ENCODE measurements at places on chromosomes 4 and X.
A peak's percentile ranks its signal among the peaks of the same experiment; 100 is the strongest.

DNA sequence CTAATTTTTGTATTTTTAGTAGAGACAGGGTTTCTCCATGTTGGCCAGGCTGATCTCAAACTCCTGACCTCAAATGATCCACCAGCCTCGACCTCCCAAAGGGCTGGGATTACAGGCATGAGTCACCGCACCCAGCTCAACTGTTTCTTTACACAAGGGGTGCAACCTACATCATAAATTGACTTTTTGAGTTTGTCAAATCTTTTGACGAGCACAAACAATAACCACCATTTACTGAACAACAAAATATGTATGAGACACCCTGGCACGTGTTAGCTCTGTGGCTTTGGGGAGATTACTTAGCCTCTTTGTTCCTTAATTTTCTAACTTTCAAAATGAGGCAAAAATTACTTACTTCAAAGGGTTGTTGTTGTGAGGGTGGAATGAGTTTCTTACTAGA is 23.5 kb upstream of the SLC34A2 start:
- no peak for DNase-seq

- peak; percentile 44 for DNase-seq
These were observed at the start of gene TRMT2B for GRCh38 chrX:101051549-101052302. Gene TRMT2B, minus strand, starts transcription at chrX:101052111. Its CDS starts 9,822 bp downstream, at chrX:101042289.

GRCh38 chr4:112927544-112927943 is 121.9 kb upstream of the ANK2 start:
- DNase-seq: no peak

DNA sequence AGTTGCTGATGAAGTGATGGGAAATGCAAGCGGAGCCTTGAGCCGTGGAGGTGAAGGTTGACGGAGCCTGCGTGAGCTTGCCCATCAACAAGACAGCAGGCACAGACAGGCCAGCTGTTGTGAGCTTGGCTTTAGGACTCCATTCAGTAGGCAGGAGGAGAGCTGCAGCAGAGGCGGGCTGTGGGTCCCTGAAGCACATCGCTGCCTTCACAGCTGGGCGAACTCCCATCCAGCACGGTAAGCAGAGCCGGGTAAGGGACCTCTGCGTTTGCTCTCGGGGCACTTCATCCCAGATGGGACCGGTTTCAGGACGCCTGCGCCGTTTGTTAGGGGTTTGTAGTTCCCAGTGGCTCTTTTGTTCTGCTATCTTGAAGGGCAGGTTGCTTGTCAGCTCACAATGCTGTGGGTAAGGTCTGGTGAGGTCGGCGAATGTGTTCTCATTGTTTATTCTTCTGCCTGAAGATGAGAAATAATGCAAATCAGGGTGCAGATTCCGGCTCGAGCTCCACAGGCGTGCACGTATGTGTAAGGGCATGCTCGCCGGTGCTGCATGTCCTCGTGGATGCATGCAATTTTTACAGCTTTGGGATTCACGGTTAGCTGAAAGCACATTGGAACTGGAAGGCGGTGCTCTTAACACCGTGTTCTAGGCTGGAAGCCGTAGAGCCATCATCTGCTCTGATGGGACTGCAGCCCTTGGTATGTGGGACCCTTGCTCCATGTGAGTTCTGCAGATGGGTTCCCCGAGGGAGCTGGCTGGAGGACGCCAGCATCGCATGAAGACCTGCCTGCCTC is 54.6 kb upstream of the CLDN34 start:
- DNase-seq: no peak

DNA sequence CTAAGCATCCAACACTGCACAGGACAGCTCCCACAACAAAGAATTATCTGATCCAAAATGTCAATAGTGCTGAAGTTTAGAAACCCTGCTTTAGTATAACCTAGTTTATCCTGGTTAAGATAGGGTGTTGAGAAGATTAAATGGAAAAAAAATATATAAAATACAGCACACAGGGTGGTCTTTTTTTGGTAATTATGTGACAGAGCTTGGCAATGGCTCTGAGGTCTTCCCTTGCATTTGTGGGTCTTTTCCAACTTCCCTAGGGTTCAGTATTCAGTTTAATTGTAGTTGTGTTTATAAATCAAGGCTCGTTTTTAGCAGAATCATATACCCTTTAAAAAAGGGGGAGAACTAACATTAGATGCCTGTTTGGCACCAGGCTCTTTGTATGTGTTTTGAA is 36.6 kb downstream of the REPS2 start:
- DNase-seq: no peak

- DNase-seq: no peak
These were observed 35.7 kb downstream of the HAND2 start for GRCh38 chr4:173494013-173494970.

DNA sequence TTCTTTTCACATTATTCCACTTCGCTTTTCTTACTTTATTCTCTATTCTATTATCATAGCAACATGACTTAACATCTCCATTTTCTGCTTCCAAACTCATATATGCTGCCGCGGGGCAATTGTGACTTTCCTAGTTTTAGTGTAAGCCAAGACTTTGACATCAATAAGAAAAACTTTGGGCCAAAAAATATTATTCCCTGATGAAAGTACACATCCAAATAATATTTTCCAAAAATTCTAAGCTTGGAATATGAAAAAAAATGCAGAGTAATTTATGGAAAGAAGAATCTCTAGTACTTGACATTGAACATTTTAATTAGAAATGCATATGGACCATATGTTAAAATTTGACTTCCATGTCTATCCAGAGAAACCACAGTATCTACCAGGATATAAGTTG is 995.1 kb upstream of the INTU start:
- DNase-seq: no peak
